Activated T-helper 2 cell treated with anti-CD3 and anti-CD28 coated beads, Interferon-gamma antibody, Interleukin-2, Interleukin-4, amounts not matched to agents 10 μg/mL and 5 μg/mL and 100 μg/mL, durations not matched to agents 14 hours and 24 hours and 36 hours (primary cell): ENCODE measurements at places on chromosomes 7 and 10.
A peak's percentile ranks its signal among the peaks of the same experiment; 100 is the strongest.

DNA sequence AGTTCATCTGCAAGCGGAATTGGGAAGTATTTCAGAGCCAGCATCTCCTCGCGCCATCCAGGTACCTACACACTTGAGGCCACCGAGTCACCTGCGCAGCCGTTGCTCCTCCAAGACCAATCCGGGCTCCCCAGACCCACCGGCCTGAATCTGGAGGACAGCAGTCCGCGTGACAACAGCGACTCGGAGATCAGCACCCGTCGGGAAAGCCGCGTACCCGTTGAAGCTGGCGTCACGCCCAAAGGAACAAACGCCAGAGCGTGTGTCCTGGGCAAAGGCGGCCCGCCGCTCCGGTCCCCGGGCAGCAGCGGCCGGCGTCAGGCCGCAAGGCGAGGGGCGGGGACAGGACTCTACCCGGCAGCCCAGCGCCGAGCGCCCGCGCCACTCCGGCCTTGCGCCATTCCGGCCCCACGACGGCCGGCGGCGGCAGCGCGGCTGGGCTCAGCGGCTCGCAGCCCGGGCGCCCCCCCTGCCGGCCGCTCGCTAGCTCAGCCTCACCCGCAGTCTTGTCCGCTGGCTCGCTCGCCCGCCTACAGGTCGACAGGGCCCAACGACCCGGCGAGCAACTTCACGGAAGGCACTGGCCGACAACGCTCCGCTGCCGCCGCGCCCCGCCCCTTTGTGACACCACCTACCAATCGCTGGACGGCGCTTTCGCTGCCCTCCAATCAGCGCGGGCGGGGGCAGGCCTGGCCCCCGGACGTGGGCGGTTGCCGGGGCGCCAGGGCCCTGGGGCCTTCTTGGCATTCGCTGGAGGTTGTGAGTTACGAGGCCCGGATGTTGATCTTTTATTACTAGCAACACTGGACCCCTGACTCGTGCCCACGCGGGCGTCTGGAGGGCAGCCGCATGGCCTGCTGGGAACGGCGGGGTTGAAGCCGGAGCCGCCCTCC lies at the start of gene ZFAND4:
ZFAND4 (minus strand) TSS at position 592 of the 893 bp plus-strand sequence. CDS start 9,047 bp downstream, outside the sequence.
- DNase-seq = peak; percentile 93

DNA sequence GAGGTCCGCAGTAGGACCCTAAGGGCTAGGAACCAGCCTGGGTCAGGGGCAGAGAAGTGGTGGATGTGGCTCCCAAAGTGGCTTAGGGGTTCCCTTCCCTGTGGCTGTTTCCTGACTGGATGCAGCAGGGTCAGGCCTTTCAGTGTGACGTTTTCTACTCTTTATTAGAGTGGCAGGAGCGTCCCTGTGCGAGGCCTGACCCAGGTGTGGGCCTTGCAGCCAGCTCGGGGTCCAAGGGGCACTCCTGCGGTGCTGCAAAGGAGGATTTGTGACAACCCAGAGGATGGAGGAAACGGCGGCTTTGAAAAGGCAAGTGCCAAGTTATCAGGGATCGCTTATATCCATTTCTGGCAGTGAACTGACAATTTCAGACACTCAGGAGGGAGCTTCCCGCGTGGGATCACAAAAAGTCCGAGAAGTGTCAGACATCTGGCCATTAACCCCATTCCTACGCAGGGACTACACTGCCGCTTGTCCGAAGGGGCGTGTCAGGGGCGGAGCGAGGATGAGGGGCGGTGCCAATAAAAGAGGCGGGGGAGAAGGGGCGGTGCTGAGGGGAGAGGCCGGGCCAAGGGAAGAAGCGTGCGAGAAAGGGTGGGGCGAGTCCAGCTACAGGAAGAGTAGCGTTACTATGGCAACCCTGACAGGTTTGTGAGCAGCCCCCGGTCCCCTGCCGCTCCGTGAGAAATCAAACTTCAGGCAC lies 98.8 kb upstream of the ZNF722 start:
- DNase-seq = peak; percentile 19

DNA sequence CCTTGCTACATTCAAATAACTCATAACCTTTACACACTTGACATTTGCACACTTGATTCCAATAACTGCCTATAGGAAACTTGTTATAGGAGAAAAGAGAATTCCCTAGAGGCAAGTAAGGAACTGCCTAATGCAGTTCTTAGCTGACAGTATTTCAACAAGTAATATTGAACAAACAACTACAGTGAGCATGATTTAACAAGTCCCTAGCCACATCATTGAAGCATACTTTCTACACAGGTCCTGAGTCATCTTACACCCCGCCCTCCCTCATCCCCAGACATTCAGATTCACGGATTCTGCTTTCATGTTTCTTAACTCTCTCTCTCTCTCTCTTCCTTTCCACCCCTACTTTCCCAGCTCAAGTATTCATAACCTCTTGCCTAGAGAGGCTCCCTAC lies 153.5 kb downstream of the LSM5 start:
- DNase-seq = no peak

GRCh38 chr7:69610374-69611084 lies 12.3 kb downstream of the AUTS2 start:
- DNase-seq = no peak

GRCh38 chr7:76054123-76055120 lies 6.5 kb downstream of the MDH2 start:
- DNase-seq = no peak

DNA sequence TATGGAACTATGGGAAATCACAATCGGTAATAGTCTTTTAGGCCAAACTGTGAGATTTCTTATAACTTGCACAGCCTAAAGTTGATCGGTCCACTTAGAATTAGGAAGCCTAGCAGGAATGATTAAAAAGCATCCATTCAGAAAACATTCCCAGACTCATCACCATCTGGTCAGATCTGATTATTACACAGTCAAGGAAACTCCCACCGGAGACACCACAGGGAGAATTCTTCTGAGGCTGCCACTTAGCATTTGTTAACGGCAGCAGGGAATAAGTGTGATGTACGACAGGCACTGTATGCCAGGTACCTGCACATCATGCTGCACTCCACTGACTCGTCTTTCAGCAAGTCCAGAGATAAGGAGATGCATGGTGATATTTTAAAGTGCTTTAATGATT lies 227.6 kb upstream of the STEAP1 start:
- no peak for DNase-seq

DNA sequence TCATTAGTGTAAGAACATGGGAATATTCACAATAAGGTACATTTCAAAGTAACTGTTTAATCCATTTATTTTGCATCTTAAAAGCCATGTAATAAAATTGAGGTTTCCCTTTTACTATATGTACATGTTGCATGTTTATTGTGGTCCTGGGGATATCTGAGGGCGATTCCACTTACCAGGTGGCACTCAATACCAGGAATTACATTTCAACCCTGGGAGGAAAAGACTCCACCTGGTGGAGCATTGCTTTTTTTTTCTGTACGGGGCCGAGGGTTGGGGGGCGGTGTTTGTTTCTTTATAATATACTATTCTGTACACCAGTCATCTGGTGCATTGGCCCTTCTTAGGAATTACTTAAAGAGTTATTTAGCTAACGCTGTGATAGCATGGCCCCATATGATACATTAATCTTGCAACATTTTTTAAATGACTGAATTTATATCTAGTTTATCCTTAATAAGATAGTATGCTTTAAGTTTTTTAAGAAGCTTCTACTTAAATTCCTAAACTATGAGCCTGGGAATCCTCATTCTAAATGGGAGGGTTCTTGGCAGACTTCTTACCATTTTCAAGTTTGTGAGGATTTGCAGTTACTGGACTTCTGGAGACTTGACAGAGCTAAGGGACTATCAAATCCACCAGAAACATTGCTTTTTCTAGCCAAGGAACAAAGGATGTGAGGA lies 7.2 kb upstream of the HGF start:
- no peak for DNase-seq

DNA sequence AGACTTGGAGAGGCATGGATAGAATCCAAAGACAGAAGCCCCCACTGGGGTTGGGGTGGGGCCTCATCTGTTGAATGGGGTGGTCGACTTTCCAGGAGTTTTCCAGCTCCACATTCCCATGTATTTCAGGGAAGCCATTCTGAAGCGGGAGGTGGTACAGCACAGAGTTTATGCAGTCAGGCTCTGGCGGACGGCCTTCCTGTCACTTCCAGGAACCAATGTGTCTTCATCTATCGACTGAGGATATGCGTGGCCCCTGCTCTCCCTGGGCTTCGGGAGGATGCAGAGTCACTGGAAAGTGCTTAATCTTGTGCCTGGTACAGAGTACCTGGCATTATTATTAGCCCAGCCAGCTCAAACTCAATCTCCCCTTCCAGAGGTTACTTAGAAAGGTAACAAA lies 26.3 kb downstream of the DOCK1 start:
- no peak for DNase-seq

DNA sequence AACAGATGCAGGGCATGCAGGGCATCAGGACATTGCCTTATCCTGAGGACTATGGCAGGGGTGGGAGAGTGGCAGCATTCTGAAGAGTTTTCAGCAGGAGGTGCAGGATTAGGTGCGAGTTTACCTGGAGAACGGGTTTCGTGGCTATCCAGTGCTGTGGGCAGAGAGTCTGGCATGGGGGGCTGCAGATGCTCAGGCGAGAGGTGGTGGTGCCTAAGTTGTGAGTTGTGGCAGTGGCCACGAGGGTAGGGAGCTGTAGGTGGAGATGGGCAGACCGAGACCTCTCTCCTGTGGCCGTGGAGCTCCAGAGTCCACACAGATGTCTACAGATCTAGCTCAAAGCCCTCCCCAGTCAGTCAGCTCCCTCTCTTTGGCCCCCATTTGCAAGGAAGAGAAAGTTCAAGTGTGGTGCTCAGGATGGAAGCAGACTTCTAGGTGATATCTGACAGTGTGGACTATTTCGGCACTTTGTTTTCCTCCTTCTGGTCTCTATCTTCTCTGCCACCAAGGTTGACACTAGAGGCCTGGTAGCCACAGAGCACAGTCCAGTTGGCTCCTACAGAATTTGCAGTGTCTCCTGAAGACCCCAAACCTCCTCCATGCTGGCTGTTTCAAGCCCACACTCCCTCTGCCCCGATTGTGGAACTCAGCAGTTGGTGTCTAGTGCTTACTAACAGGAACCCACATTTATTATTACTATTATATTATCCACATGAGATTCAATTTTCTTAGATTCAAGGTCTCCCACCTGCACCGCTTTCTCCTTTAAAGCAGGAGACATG lies 955.7 kb upstream of the ZNF722 start:
- DNase-seq = no peak

DNA sequence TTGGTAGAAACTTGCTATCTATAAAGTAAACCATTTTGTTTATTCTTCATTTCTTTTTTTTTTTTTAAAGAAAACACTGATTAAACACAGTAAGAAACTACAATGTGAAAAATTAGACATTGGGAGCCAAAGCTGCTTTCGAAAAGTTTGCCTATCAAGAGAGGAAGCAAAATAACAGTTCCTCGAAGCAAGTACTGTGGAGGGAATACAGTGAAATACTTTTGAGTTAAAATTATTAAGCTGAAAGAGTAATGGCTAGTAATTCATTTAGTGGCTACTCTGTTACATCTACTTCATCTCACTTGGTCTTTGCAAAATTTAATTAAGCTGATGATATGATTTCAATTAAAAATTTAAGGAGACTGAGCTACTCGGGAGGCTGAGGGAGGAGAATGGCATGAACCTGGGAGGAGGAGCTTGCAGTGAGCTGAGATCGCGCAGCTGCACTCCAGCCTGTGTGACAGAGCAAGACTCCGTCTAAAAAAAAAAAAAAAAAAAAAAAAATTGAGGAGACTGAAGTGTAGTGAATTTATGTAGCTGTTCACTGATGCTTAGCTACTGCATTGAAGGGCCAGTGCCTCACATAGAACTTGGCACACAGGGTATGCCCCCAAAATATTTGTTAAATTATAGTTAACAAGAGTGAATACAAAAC lies 982.1 kb upstream of the MBL2 start:
- DNase-seq = no peak

- no peak for DNase-seq
These were observed 11.5 kb downstream of the PMS2 start for GRCh38 chr7:5997210-5997808.

DNA sequence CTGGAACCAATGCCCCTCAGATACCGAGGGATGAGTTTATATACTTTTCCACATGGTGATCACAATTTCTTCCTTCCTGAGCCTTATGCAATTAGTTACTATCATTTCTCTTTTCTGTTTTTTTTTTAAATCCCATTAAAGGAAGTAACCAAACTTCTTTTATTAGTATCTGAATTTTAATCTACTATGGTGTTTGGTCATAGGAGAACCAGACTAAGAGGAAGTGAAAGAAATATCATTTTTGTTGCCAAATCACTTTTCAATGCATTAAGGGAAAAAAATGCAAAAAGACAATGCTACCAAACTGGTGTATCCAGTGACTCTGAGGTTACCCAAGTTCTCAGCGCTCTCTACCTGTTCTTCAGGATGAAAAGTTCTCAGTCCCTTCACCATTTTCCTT lies 167.7 kb downstream of the NXPH1 start:
- DNase-seq = no peak

DNA sequence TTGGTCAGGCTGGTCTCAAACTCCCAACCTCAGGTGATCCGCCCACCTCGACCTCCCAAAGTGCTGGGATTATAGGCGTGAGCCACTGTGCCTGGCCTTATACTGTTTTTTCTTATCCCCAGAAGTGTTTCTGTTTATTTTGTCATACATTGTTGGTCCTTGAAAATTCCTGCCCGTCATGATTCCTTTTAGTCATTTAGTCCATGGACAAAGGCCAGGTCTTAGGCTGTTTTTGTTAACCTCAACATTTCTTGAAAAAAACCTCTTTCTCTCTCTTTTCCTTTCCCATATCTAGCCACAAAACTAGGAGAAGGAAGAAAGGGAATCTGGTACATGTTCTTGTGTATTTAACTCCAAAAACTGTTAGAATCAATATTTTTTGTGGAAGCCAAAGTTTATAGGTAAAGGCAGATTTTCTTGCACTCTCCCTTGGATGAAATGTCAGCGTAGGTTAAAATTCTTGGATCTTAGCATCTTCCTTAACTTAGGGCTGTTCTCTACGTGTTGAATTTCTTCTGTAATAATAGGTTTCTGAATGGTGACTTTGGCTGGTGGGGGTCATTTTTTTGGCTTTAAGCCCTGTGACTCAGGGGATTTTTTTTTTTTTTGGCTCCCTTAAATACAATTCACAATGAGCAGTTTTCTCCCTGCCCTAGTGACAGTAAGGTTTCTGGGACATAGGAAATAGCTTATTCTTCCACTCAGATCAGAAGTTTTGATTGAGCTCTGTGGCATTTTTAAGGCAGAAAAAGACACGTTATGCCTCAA lies 500.8 kb downstream of the AUTS2 start:
- no peak for DNase-seq

- no peak for DNase-seq
These were observed 1.5 kb downstream of the C1QL3 start for GRCh38 chr10:16519908-16520861.

GRCh38 chr7:123734498-123734897 lies 14.3 kb downstream of the WASL start:
- no peak for DNase-seq

GRCh38 chr7:119382726-119383125 lies 890.2 kb upstream of the KCND2 start:
- DNase-seq = no peak

GRCh38 chr10:114471906-114472876 lies 67.9 kb upstream of the AFAP1L2 start:
- DNase-seq = no peak

- DNase-seq = no peak
These were observed 280 bp downstream of the DNAAF5 start for GRCh38 chr7:726854-727103.

- DNase-seq = no peak
These were observed 627.9 kb downstream of the PARD3 start for GRCh38 chr10:34187201-34187600.
